ENCODE measurements at places on chromosomes 7 and 10. TPM values are rescaled to one million over a fixed set of nuclear protein-coding genes. Genes with fewer than 3 reads are reported as not detected.

- H3K36me3 ChIP-seq, result no peaks in the 10 kb centered on the region
- H3K4me1 ChIP-seq, result no peaks in the 10 kb centered on the region
- H3K27ac ChIP-seq, result no peak overlapping the region
- no peak overlapping the region for H3K4me3 ChIP-seq
These were observed 1454.8 kb upstream of the LRRTM3 start for GRCh38 chr10:65470986-65471385.

DNA sequence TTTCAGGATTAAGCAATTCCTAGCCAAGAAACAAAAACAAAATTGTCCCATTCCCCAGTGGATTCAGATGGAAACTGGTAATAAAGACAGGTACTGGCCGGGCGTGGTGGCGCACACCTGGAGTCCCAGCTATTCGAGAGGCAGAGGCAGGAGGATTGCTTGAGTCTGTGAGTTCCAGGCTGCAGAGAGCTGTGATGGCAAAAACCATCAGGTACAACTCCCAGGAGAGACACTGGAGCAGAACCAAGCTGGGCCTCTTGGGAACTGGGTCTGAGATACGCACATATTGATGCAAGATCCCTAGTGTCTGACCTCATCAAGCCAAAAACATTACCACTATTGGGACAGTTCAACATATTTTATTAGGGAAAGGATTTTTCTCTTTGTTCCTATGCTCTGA lies 84.0 kb upstream of the ANLN start:
- no peak overlapping the region for H3K27ac ChIP-seq
- H3K36me3 ChIP-seq, result no peaks in the 10 kb centered on the region
- no peaks in the 10 kb centered on the region for H3K27me3 ChIP-seq

GRCh38 chr10:5556576-5556975 lies 31.8 kb downstream of the CALML3 start:
- H3K27ac ChIP-seq, result no peak overlapping the region
- peaks cover 52% of the 10 kb centered on the region for H3K4me1 ChIP-seq
- no peaks in the 10 kb centered on the region for H3K36me3 ChIP-seq
- H3K4me3 ChIP-seq, result no peak overlapping the region

- no peaks in the 10 kb centered on the region for H3K27me3 ChIP-seq
- H3K36me3 ChIP-seq, result no peaks in the 10 kb centered on the region
- H3K4me3 ChIP-seq, result no peak overlapping the region
These were observed 275.9 kb upstream of the NFE2L3 start for GRCh38 chr7:25876092-25876491.

DNA sequence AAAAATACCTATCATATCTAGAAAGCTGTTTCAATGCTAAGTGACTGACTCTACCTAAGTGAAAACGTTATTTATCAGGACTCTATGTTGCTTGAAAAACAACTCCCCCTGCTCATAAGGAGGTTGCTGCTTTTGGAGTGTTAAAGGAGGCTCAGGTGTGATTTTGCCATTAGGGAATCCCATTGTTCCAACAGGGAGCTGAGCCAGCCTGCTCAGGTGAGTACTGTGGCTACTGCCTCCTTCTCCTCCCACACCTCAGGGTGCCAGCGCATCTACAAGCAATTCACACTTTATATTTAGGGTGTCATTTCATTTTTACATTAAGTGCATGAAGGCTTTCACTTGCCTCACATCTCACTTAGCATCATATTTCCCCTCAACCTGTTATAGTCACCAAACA lies 84.7 kb downstream of the SEM1 start:
- H3K4me3 ChIP-seq, result no peak overlapping the region
- DNase-seq, result no peak
- no peak overlapping the region for H3K27ac ChIP-seq
- H3K4me1 ChIP-seq, result no peaks in the 10 kb centered on the region

PPP2R2D gene
- 29.8 TPM for total RNA-seq

- no peak for DNase-seq
- H3K27ac ChIP-seq, result no peak overlapping the region
- H3K4me1 ChIP-seq, result no peaks in the 10 kb centered on the region
- no peaks in the 10 kb centered on the region for H3K36me3 ChIP-seq
These were observed 19.6 kb downstream of the SEMA3E start for GRCh38 chr7:83629117-83629880.

LRRD1 gene
- not detected for total RNA-seq

HTRA1 gene
- 183 TPM for total RNA-seq

CPN1 gene
- total RNA-seq, result not detected

NODAL gene
- not detected for total RNA-seq

GRCh38 chr10:59016043-59016442 lies 160.4 kb upstream of the PHYHIPL start:
- H3K27me3 ChIP-seq, result no peaks in the 10 kb centered on the region
- no peak overlapping the region for H3K4me3 ChIP-seq
- no peak overlapping the region for H3K27ac ChIP-seq
- H3K36me3 ChIP-seq, result no peaks in the 10 kb centered on the region

DNA sequence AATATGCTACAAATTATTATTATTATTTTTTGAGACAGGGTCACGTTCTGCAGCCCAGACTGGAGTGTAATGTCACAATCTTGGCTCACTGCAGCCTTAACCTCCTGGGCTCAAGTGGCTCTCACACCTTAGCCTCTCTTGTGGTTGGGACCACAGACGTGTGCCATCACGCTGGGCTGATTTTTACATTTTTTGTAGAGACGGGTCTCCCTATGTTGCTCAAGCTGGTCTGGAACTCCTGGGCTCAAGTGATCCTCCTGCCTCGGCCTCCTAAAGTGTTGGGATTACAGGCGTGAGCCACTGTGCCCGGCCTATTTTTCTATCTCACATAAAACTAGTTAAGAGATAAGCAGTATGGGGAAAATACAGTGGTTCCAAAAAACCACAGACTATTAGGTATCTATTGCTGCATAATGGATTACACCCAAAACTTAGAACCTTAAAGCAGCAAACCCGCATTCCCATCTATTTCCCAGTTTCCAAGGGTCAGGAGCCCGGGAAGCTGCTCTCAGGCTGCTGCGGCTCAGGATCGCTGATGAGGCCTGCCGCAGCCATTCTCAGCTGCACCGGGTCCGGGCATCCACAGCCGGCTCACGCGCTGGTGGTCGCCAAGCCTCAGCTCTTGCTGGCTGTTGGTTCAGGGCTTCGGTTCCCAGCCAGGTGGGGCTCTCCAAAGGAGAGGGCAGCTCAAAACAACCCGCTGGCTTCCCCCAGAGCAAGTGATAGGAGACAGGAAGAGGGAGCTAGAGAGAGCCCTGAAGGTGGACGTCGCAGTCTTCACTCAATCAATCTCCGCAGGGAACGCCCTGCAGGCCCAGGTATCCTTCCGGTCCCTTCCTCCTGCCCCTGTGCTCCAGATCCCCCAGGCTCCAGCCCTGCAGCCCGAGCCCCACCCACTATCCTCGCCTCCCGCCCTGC lies 128.2 kb downstream of the UBE2H start:
- H3K36me3 ChIP-seq, result no peaks in the 10 kb centered on the region
- no peaks in the 10 kb centered on the region for H3K27me3 ChIP-seq
- no peak for DNase-seq
- peak overlapping the region; percentile 82 for H3K27ac ChIP-seq
- peaks cover 5% of the 10 kb centered on the region for H3K4me1 ChIP-seq

DNA sequence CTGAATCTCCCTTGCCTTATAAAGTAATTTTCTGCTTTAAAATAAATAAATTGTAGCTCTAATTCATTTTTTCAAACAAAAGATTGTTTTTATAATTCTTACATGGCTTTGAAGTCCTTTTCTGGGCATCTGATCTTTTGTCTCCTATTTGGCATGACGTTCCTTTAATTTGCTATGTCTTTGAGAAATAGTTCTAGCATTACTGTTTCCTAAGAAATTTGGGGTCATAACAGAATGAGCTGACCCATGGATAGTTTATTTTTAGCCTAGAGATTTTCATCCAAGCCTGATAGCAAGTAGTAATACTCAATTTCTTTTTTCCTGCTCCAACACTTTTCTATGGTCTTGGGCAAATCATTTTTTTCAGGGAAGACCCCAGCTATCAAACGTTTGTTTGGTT lies 31.4 kb downstream of the CCDC71L start:
- no peaks in the 10 kb centered on the region for H3K4me1 ChIP-seq
- no peaks in the 10 kb centered on the region for H3K27me3 ChIP-seq
- DNase-seq, result no peak
- H3K4me3 ChIP-seq, result no peak overlapping the region

DNA sequence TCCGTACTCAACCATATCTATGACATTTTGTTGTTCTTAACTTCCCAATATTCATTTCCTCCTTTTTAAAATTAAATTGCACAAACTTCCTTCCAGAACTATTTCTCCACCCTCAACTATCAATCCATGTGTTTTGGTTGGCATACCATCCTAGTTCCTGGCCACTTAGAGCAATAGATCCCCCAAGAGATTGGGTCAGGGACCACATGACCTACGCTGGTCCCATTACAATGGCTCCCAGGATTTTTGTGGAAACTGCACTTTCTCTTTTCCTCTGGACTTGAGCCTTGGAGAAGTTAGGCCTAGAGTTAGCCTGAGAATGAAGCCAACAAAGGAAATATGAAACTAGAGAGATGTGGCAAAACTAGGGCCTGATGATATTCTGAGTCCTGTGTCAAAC lies 55.7 kb upstream of the CASD1 start:
- H3K27me3 ChIP-seq, result no peaks in the 10 kb centered on the region
- no peak overlapping the region for H3K27ac ChIP-seq
- H3K36me3 ChIP-seq, result no peaks in the 10 kb centered on the region
- no peak for DNase-seq
- H3K4me3 ChIP-seq, result no peak overlapping the region
- peaks cover 17% of the 10 kb centered on the region for H3K4me1 ChIP-seq
